ENCODE measurements at places on chromosomes 4 and X.

GRCh38 chr4:137768196-137768595 is 235.9 kb upstream of the PCDH18 start:
- no peak for DNase-seq

GRCh38 chr4:28879178-28879577 is 1841.0 kb upstream of the PCDH7 start:
- no peak for DNase-seq

DNA sequence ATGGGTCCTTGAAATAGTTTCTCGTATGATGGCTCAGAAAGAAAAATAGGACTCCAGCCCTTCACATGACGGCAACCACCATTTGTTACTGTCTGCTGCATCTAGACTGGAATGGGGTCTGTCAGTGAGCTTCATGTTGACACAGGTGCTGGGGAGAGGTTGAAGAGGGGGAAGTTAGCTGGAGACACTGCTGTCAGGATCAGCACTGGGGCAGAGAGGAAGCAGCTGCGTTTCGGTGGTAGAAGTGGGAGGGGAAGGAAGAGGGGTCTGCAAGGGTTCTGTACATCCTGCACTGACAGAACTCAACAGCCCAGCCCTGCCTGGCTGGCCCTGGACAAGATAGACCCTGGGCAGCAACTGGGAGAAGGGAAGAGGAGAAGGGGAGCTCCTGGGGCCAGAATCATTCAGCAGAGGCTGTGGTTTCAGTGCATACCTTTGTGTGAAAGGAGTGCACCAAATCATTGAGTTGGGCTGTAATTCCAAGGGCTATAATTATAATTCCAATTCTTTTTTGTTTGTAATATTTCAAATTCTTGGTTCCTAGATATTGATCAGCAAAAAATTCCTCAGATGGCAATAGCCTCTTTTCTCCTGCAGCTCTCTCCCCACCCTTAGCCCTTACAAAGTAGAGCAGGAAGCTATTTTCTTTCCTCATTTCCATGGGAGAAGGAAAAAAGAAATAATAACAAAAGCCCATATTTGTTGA is 119.4 kb upstream of the C1GALT1C1 start:
- DNase-seq: no peak

- no peak for DNase-seq
Measured at GRCh38 chr4:82799006-82799881, 648 bp upstream of the SCD5 start.

DNA sequence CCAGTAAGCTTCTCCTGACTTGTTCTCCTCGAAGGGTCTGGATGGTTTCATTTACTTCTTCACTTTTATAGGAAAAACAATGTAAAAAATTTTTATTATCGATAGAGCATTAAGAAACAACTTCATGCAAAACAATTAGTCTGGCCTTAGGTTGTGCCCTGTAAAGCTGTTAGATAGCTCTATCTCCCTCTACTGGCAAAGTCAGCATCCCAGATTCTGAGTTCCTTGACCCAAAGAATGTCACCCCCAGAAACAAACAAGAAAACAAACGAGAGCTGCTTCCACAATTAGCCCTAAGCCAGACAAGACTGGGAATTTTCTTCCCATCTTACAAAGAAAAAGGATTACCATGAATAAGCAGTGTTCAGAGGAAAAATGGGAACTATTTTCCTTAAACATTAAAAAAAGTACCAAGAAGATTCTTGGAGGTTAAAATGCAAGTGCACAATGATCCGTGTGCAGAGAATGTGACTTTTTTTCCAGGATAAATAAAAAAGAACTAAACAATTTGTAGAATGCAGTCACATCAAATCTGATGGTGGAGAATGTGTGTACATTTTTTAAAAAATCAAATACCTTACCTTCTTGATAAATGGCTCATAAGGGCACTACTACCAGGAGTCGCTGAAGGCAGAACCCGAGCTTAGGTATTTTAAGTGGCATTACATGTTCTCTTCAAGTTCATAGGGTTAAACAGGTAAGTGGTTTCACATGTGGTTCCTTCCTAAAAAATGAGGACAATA is 293.2 kb downstream of the FBXO8 start:
- no peak for DNase-seq

- no peak for DNase-seq
Measured at GRCh38 chr4:126611900-126612299, 1020.9 kb upstream of the INTU start.

GRCh38 chr4:53322696-53323095 is 43.2 kb downstream of the SCFD2 start:
- no peak for DNase-seq

DNA sequence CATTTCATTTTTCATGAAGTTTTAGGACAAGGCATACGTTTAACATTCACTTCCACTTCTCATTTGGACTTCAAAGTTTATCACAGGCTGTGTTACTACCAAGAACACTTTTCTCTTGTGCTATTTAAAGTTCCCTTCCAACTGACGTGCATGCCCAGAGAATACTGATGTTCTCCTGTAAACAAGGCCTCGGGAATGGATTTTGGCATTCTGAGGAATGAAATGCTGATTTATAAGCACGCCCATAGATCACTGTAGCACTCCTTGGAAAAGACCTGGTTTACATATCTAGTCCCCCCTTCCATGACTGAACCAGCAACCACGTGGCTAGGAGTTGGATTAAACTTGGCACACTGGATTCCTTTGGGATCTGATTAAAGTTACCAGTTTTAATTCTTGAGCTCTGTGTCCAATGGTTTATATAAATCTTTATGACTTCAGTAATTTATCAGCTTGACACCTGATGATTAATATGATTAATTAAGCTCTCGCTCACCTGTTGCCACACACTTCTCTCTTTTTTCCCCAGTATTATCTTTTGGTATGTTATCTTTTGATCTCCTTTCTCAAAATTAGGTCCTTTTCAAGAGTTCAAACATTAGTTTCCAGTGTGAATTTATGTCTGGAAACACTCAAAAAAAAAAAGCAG is 122.4 kb upstream of the HAND2 start:
- DNase-seq: no peak

DNA sequence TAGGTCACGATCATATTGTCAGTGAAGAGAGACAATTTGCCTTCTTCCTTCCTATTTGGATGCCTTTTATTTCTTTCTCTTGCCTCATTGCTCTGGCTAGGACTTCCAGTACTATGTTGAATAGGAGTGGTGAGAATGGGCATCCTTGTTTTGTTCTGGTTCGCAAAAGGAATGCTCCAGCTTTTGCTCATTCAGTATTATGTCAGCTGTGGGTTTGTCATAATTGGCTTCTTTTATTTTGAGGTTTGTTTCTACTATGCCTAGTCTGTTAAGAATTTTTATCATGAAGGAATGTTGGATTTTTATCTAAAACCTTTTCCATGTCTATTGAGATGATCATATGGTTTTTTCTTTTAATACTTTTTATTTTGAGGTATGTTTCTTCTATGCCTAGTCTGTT is 152.3 kb upstream of the MAD2L1 start:
- DNase-seq: no peak

DNA sequence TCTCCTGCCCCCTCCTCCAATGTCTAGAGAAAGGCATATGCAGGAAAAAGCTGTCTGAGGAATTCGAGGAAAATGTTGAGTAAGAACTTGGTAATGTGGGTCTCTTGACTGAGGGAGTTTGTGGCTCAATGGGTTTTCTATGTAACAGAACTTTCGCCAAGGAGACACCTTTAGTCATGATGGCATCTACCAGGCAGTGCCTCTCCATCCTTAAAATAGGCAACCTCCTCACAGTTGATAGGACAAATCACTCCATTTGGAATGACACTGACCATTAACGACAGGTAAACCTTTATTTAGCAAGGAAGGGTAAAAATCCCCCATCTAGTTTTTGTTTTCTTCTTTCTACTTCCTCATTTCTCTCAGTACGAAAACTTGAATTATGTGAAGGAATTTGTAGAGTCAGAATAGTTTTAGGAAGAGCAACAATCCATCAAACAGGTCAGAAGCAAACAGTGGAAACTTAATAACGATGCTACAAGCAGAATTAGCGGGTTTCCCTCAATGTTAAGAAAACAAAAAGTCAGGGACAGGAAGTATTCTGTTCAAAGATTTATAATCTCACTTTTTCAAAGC is 2.7 kb downstream of the GSX2 start:
- DNase-seq: no peak

Data from suprapubic skin (tissue), 4 donors.